ENCODE measurements at places on chromosomes 13 and 19.

DNA sequence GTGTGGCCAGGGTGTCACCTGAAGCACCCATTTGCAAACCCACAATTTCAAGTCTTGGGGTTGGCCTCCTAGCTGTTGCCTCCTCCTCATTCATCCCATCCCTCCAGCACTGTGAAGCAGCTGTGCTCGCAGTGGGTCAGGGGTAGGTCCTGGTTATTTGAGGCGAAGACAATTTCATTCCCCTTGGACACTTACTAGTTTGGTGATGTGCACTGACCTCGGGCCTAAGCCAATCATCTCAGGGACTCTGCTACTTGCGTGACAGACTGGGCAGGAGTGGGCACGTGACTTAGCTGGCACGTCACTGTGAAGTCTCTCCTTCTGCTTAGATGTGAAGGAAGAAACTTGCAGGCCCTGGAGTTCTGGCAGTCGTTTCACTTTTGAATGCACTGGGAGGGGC, 3.5 kb upstream of the ATP11A start:
- no peak for DNase-seq

DNA sequence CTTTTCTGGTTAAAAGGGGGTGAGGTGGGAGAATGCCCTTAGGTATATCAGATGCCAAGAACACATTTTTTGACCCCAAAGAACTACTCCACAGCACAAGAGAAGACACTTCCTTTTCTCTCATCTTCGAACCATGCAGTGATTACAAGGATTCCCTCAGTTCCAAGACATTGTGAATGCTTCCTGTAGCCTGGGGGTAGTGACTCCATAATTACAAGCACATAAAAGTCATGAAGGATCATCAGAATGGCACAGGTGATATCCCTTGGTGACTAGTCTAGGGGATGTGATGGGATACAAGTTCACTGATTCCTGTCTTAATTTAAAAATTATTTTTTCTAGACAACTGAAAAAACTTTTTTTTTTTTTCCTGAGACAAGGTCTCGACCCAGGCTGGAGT, 78.0 kb downstream of the ZC3H13 start:
- DNase-seq: no peak

DNA sequence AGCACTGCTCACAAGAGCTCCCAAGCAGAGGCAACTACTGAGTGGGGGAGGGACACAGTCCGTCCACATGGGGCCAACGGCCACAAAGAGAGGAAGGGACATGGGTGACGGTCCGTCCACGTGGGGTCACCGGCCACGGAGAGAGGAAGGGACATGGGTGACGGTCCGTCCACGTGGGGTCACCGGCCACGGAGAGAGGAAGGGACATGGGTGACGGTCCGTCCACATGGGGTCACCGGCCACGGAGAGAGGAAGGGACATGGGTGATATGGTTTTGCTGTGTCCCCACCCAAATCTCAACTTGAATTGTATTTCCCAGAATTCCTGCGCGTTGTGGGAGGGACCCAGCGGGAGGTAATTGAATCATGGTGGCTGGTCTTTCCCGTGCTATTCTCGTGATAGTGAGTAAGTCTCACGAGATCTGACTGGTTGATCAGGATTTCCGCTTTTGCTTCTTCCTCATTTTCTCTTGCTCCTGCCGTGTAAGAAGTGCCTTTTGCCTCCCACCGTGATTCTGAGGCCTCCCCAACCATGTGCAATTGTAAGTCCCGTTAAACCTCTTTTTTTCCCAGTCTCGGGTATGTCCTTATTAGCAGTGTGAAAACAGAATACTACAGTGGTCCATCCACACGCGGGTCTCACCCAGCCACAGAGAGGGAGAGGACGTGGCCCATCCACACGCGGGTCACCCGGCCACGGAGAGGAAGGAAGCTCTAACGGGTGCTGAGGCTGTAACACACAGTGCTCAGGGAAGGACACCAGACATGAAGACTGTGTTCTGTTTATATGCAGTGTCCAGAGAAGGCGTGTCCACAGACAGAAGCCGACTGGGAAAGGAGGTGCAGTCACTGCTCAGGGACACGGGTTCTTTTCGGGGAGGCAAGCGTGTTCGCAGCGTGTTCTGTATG, 48.5 kb downstream of the GAS6 start:
- DNase-seq: no peak

DNA sequence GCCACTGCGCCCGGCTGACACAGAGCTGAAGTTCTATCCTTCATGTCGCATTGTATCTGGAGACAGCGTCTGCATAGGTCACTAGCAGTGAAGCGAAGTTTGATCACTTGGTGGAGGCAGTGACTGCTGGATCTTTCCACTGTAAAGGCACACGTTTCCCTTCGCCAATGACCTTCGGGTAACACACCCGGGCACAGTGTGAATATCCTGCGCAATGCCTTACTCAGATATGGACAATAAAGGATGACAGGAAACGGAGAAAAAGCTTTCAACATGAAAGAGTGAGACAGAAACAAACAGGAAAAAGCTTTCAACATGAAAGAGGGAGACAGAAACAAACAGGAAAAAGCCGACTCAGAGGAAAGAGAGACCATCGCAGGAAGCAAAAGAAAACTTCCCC, 17.1 kb downstream of the ARL11 start:
- DNase-seq: no peak

GRCh38 chr13:24267274-24267673, 42.1 kb upstream of the C1QTNF9 start:
- no peak for DNase-seq

Data from AG04449 (cell line).